Bone marrow (tissue), 2 donors: ENCODE measurements at places on chromosomes 13 and 19.

- DNase-seq, result no peak
Observed at GRCh38 chr13:60351855-60352615, 45.0 kb upstream of the TDRD3 start.

DNA sequence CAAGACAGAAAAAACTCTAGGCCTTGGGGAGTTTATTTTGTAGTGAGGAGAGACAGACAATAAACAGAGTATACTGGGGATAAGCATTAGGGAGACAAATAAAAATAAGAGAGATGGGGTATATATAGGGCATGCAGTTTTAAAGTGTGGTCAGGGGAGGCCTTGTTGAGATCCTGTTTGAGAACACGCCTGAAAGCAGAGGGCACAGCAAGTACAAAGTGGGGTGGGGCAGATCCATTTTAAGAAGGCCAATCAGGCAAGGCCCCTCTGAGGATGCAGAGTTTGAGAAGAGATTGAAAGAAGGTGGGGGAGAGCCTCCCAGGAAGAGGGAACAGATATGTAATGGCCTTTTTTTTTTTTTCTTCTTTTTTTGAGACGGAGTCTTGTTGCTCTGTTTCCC, 2.1 kb downstream of the PPP2R1A start:
- DNase-seq, result no peak

DNA sequence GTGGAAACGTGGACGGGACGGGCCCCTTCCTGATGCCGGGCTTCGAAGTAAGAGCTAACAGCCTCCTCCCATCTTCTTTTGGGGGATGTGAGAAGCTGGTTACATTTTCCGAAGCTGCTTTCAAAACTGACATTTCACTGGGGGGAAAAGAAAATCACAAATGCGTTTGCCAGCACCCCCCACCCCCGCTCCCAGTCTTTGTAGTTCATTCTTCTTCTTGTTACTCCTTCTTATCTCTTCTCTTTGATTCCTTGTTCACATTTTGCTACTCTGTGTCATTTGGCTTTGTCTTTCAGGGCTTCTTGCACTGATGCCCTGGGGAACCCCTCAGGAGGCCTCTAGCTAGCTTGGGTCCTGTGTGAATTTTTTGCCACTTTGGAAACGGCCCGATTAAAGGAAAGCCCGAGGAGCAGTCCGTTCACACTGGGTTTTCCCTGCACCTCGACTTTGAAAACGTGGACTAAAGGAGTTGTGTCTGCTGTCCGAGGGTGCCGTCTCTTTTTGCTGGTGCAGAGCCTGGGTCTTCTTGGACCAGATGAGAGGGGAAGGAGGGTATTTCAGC, 1.3 kb downstream of the CARM1 start:
- DNase-seq, result no peak

DNA sequence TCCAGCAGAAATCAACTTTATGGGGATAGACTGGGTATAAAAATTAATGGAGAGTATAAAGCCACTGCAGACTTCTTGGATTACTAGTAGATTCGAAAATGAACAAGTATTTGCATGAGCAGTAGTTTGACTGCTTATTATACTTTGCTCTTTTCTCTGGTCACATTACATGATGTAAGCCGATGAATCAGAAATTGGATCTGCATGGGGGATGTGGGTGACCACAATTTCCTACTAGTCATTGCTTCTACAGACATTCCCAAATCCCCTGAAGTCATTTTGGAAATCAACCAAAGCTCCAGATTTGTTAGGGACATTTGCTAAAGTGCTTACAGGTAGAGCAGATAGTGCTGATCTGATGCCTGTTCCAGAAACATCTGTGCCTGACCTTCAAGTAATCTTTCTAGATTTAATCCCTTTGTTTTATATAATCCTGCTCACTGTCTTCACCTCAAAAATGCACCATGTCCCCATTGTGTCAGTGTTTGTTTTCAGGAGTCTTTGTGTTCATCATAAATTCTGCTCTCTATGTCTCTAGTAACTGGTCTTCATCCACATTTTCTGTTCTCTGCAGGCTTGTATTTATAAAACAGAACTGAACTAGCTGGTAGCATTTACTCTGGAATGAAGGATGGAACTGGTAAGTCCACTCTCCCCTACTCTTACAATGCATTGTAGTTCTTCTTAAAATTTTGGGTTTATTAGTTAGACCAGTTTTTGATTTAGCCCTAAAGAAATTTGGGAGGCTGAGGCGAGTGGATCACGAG, 201.5 kb upstream of the CSNK1A1L start:
- DNase-seq, result no peak

- no peak for DNase-seq
Observed at GRCh38 chr19:20271215-20271926, 104.4 kb downstream of the ZNF486 start.
